ENCODE measurements at places on chromosomes 16 and 17.

DNA sequence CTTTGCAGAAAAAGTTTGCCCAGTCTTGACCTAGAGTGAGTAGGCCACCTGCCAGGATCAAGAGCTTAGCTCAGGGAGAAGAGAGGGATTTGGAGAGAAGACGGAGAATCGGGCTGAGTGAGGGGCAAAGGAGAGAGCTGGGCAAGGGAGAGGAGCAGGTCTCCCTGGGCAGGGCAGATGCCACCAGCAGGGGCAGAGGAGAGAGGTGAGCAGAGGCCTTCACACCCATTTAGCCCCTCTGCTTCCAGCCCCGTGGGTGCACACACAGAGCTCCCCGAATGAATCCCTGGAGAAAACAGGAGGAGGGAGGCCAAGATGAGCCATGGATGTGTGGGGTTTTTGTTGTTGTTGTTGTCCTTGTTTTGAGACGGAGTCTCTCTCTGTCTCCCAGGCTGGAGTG lies 29.2 kb downstream of the TBX4 start:
- no peak for DNase-seq

- DNase-seq = no peak
Measured at GRCh38 chr16:10226141-10226986, 44.1 kb upstream of the GRIN2A start.

GRCh38 chr17:36550491-36551417 lies 6.0 kb downstream of the GGNBP2 start:
- peak; percentile 39 for DNase-seq

DNA sequence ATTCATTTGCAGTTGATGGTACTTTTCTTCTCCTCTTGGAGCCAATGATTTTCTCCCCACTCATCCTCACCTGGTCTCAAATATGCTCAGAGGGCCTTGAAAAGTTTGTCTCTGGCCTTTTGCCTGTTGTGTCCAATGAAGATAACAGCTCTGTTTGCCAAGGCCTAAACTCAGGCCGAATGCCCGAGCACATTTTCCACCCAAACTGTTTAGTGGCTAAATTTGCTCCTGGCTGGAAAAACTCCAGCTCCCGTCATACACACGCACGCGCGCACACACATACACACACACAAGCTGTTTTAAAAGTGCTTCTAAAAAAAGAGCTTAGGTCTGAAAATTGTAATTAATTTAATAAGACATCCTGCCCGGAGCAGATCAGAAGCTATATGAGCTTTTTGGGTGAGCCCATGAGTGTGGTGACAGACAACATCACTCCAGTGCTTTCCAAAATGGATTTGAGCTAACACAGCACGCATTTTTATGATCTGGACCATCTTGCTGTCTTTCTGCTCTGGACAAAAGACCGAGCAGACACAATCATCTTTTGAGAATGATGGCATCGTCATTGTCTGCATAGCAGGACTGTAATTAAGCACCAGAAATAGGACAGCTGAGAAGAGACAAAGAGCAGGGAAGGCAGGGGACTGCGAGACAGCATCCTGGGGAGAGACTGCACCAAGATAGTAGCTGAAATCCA lies 48.9 kb downstream of the IRX6 start:
- no peak for DNase-seq

- peak; percentile 26 for DNase-seq
Measured at GRCh38 chr17:74750327-74751069, 2.1 kb downstream of the NHERF1 start.

DNA sequence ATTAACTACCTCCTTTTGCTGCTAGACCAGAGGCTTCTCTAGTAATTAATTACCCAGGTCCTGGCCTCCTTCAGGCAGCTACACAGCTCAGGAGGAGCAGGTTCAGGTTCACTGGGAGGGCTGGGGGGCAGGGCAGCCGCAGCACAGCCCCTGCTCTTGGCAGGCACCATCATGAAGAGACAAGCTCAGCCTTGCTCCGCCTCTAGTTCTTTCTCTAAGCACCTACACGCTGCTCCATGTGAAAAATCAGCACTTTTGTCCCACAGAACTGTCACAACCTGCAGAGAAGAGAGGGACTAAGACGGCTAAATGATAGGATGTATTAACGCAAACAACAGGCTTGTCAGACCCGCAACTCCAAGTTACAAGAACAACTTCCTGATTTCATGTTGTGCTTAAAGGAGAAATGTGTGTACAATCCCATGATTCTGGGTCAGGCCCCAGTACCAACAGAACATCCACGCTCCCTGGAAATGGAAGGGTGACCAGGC lies 53.4 kb downstream of the GRB2 start:
- DNase-seq = no peak

GRCh38 chr17:69096541-69096940 lies 35.8 kb upstream of the ABCA9 start:
- DNase-seq = no peak

GRCh38 chr16:17104654-17105053 lies 366.1 kb downstream of the XYLT1 start:
- DNase-seq = no peak

DNA sequence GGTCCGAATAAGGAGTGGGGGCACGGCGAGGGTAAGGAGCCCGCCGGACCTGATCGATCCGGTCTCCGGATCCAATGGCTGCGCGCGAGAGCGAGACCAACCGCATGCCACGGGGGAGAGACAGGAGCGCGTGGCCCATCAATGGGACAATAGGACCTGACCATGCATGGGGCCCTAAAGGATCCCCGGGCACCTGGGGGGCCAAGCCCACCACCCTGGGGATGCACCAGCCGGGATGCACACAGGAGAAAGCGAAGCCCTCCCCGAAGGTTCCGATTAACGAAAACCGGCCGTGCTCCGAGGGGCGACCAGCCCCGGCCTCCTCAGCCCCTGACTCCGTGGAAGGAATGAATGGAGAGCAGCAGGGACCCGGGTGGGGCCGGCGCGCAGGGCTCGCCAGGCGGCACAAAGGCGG lies 525 bp downstream of the JPT1 start:
- DNase-seq = no peak

GRCh38 chr16:89892055-89892630 lies 18.8 kb downstream of the TCF25 start:
- no peak for DNase-seq

GRCh38 chr17:77098884-77099545 lies 41.8 kb upstream of the SEC14L1 start:
- no peak for DNase-seq

GRCh38 chr17:65055708-65056638 lies 567 bp downstream of the GNA13 start:
- peak; percentile 60 for DNase-seq

GRCh38 chr17:47820033-47820789 lies 1.4 kb downstream of the OSBPL7 start:
- no peak for DNase-seq

DNA sequence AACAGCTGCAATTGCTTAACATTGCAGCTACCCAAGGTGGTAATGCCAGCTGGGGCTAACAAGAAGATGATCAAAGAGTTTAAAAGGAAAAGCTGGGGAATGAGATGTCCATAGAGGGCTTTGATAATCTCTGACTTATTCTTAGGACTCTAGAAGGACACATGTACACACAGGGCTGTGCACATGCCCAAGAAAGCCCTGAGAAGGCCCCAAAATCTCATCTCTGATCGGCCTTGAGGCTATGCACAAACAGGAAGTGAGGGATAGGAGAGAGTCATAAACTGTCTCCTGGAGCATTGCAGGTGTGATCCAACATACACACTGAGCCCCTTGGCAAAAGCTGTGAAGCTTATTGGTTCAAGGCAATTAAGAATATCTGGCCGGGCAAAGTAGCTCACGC lies 17.2 kb upstream of the RABEP1 start:
- no peak for DNase-seq

- no peak for DNase-seq
Measured at GRCh38 chr17:77471984-77472461, 331.3 kb downstream of the SEC14L1 start.

DNA sequence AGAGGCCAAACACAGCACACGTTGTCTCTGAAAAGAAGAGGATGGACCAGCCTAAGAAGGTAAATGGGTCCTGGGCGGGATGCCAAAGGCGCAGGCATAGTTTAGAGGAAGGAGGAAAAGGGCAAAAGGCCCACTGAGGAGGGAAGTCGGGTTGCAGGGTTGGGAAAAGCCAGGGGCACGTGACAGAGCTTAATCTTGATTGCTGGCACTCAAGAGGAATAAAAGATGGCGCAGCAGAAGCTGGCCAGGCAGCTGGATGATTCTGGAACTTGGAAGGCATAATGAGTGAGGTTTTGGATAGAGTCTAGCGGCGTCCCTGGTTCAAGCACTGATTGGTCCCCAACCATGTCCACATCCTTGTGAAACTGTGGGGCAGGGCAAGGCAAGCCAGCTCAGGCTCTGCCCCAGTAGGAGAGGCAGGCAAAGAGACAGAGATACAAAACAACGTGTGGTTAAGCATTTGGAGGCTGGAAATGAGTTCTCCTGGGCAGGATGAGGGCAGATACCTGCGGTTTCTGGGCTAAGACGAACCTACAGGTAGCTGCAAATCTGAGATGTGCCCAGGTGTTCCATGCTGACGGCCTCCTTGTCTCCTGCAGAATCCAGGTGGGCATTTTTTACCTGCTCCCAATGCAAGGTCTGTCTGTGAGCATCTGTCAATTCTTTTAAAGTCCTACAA lies 52.7 kb upstream of the CIBAR2 start:
- DNase-seq = no peak

GRCh38 chr16:78368121-78369102 lies 269.0 kb downstream of the WWOX start:
- DNase-seq = no peak

DNA sequence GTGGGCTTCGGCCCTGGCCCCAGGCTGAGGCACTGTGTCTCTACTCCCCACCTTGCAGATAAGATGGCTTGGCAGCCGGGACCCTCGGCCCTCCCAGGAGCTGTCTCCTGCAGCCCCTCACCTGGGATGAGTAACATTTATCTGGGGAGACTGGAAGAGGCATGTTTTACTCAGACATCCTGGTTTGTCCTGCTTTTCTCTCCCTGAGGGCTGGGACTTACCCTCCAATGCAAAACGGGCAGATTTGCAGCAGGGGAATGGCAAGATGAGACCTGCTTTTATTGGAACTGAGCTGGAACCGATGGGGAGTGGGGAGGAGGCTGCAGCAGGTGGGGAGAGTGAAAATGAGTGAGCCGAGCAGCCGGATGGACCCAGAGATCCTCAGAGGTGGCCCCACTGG lies 27.3 kb upstream of the UBE2G1 start:
- no peak for DNase-seq

- no peak for DNase-seq
Measured at GRCh38 chr17:42950044-42950783, 14.0 kb downstream of the AARSD1 start.

DNA sequence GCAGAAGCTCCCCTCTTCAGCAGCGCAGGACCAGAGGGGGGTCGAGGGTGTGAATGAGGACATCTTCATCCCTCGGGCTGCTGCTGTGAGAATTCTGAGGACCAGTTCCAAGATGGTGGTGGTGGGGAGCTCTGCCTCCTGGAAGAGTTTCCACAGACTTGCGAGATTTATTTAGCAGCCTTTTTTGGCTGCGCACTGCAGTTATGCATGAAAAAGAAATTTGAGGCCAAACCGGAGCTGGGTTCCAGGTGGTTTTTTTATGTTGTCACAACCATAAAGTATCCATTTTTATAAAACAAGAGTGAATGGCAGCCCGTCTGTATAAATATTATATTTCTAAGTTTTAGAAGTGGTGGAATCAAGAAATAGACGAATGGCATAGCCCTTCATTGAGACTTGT lies 76.9 kb upstream of the CLEC18A start:
- no peak for DNase-seq

GRCh38 chr16:64304951-64305350 lies 816.9 kb downstream of the CDH11 start:
- no peak for DNase-seq

DNA sequence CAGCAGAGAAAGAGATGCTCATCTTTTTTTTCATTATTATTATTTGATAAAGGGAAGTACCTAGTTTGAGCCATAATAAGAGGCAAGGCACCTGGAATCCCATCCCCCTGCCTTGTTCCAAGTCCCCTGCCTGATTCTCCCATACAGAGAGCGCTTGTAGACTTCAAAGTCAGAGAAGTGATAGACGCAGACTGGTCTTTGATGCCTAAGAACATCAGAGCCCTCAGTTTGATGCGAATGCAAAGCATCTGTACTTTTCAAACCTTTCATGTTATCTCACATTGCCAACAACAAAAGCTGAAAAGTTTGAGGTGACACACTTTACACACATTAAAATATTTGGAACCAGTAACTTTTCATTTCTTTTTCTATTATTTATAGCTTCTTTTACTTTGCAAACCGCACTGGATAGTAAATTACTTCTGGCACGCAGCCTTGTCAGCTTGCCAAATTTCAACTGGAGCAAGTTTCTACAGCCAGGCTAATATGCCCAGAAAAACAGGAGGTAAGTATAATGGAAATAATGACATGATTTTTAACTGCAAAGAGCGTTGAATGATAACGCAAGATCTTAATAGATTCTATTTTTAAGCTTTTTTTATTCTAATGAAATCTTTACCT lies 5.9 kb upstream of the UTP6 start:
- DNase-seq = no peak

GRCh38 chr16:1794221-1794871 lies 841 bp upstream of the IGFALS start:
- no peak for DNase-seq

GRCh38 chr17:17667947-17668346 lies 13.3 kb upstream of the RAI1 start:
- no peak for DNase-seq

GRCh38 chr17:72425133-72425793 lies 304.4 kb downstream of the SOX9 start:
- DNase-seq = no peak

GRCh38 chr17:77529328-77529650 lies 388.5 kb downstream of the SEC14L1 start:
- no peak for DNase-seq

- no peak for DNase-seq
Measured at GRCh38 chr17:72238157-72238673, 117.4 kb downstream of the SOX9 start.

GRCh38 chr17:17933775-17934174 lies 38.4 kb downstream of the TOM1L2 start:
- DNase-seq = no peak

DNA sequence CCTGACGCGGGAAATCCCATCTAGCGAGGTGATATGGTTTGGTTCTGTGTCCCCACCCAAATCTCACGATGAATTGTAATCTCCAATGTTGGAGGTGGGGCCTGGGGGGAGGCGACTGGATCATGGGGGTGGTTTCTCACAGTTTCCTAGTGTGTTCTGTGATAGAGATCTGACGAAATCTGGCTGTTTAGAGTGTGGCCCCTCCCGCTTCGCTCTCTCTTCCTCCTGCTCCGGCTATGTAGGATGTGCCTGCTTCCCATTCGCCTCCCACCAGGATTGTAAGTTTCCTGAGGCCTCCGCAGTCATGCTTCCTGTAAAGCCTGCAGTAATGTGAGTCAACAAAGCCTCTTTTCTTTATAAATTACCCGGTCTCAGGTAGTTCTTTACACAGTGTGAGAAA lies 31.6 kb downstream of the IFT140 start:
- no peak for DNase-seq

DNA sequence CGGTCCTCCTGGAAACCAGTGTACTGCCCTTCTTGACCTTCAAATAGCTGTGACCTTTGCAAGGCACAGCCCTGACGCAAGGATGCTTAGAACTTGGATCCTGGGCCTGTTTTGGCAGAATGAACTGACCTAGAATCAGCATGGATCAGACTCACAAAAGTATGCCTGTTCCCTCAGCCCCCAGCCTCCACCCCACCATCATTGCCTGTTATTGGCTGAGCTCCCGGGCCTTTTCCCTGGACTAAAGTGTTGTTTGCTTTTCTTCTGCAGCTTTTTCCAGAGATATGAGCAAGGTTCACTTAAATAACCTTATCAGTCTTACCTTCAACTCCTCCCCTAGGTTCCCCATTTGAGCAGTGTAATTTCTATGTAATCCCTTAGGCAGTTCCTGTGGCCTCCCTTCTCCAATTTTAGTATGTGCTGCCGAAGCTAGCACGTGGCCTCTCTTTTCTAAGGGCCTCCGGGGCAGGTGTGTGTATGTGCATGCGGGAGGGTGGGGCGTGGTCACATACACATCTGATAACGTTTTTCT lies 347.4 kb downstream of the MAF start:
- DNase-seq = no peak

All from CD8-positive, alpha-beta T cell (primary cell).